ENCODE measurements at places on chromosomes 2 and 18. TPM values are rescaled to one million over a fixed set of nuclear protein-coding genes. Genes with fewer than 3 reads are reported as not detected.

DSG2 gene
- total RNA-seq: 30.6 TPM

C2orf66 gene
- total RNA-seq: not detected

GKN1 gene
- not detected for total RNA-seq

EMILIN1 gene
- total RNA-seq: 321 TPM

SESTD1 gene
- 11.7 TPM for total RNA-seq

LHCGR gene
- total RNA-seq: 0.86 TPM

SERPINB2 gene
- 11.4 TPM for total RNA-seq

CYBRD1 gene
- total RNA-seq: 158 TPM

MRPS5 gene
- 40.5 TPM for total RNA-seq

OR6B2 gene
- not detected for total RNA-seq

SLC9A4 gene
- total RNA-seq: not detected
